Tibial nerve (tissue), 4 donors: ENCODE measurements at places on chromosomes 5 and 9.

- no peak for DNase-seq
These were observed 254.6 kb upstream of the SLC24A2 start for GRCh38 chr9:20043461-20043860.

DNA sequence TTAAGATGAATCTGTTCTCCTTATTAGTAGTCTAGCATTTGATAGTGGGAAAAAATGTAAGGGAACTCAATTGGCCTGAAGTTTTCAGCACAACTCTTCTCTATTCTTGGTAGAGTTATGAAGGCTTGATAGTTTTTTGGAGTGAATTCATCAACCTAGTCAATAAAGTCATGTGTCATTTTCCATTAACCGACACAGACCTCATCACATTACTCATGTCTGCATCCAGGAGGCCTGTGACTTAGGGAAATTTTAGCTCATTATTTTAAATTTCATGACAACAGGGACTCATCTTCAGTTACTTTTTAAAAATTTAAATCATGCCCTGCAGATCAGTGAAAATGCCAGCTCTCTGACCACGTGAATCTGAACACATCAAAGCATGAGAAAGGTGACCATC, 63.3 kb downstream of the ADAMTS16 start:
- no peak for DNase-seq

GRCh38 chr9:129708793-129709192, 43.3 kb downstream of the PRRX2 start:
- DNase-seq = no peak

DNA sequence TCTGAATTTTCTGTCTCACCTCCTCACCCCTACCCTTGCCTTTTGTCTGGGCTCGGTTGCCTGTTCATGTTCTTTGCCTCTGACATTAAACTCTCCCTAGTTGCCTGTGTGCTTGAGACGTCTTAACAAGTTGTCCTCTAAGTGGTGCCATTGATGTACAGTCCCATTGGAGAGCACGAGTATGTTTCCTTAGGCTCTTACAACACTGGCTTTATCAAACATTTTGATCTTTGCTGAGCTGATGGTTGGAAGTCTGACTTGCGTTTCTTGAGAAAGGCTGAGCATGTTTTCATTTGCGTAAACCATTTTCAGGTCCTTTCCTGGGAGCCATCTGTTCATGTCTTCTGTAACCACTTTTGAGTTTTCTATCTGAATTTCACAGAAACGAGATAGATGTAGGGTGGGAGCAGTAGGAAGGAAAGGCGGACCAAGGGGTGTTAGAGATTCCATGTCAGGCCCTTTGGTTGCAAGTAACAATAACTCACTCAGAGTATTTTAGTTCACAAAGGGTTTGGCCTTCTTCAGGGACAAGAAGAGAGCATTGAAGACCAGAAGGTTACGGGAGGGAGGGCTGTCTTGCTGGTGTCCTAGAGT, 35.4 kb downstream of the OTULIN start:
- no peak for DNase-seq

GRCh38 chr5:7317751-7318150, 78.2 kb upstream of the ADCY2 start:
- no peak for DNase-seq

DNA sequence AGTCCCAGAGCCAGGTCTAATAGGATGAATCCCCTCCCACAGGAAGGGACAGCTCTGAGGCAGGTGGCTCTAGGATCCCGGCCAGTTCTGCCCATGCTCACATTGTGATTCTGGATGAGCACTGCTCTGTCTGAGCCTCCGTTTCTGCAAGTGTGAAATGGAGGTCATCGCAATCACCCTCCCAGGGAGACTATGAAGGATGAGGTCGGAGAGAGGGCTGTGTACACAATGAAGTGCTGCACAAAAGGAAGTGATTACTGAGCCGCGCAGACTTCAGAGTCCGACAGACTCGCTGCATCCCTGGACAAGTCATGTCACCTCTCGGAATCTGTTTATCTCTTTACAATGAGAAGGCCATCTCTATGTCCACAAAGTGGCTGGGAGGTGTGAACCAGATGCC, 21.7 kb downstream of the LHX6 start:
- DNase-seq = no peak

- no peak for DNase-seq
These were observed 445.2 kb downstream of the ELAVL2 start for GRCh38 chr9:23380821-23381220.

DNA sequence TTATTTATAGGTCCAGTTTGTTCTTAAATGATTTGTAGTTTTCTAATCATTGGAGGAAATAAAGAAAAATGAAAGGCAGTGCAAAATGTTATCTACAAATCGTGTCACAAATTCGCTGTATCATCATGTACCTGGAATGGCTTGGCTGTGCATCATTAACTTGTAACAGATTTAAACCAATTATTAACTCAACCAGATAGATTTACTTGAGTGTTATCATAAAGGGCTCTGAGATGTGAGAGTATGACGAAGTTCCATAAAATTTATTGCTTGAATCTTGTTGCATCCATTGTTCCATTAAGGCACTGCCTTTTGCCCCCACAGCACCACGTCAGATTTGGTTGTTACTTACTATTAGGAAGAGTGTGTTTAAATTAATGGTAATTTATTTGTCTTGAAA, 23.5 kb downstream of the PCSK5 start:
- DNase-seq = no peak

- no peak for DNase-seq
These were observed 566.4 kb downstream of the EFNA5 start for GRCh38 chr5:107104040-107104995.

- no peak for DNase-seq
These were observed 21.0 kb upstream of the PPP2CA start for GRCh38 chr5:134246771-134247427.

DNA sequence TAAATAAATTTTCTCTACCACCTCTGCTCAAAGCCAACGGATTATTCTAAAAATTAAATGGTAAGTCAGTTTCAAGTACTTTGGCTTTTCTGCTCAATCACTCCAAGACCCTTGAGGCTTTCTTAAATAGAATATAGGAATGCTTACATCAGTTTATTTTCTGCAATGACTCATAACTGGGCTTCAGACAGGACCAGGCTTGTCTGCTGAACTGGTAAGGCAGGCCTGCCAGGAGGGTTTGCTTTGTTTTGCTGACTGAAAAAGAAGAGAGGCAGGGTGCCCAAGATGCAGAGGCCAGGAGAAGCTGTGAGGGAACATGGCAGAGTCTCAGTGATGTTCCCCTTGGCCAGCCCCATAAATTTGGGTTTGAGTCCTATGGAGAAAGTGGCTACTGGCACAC, 60.3 kb upstream of the EPB41L4A start:
- no peak for DNase-seq

DNA sequence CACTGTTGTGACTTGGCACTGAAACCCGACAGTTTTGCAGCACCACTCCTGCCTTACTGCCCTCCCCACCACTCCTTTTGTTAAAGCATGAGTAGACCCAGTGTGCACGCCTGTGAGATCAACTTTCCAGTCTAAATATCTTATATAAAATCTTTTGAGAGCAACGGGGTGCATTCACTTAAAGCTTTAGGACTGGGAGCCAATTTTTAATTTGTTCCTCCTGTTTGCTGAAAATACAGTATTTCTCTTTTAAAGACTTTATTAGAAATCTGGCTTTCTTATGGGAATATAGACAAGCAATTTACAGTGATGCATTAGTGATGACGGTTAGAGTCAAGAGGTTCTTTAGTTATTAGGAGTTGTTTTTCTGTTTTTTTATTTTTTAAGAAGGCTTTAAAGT, 397.5 kb downstream of the TMEM167A start:
- no peak for DNase-seq

DNA sequence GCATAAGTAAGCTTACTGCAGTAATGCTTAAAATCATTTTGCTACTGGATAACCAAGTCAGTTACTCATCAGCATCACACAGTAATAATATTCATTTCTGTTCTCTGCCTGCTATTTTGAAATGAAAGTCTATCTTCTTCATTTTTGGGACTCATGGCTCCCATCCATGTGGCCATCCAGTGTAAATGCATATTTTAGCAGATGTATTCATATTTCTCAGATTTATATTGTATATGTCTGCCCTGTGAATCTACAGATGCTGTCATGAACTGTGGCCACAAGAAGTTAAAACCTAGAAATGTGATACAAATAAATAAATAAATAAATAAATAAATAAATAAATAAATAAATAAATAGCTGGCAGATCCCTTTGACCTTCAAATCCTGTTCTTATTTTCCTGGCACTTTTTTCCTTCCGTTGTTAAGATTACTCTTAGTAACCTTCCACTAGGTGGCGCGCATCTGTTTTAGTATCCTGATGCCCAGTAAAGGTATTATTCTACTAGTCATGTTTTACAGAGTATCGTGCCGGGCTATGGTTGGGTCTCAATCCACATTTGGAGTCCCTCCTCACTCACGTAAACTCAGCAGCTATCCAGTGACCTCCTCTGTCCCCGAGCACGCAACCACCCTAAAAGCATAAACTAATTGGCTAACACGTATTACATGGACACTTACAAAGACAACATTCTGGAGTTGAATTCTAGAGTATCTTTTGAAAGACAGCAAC, 79.2 kb upstream of the IL7R start:
- DNase-seq = peak; percentile 88

GRCh38 chr5:81208904-81209303, 24.2 kb upstream of the CKMT2 start:
- no peak for DNase-seq

- DNase-seq = no peak
These were observed 670.3 kb downstream of the TLE4 start for GRCh38 chr9:80242022-80242421.

DNA sequence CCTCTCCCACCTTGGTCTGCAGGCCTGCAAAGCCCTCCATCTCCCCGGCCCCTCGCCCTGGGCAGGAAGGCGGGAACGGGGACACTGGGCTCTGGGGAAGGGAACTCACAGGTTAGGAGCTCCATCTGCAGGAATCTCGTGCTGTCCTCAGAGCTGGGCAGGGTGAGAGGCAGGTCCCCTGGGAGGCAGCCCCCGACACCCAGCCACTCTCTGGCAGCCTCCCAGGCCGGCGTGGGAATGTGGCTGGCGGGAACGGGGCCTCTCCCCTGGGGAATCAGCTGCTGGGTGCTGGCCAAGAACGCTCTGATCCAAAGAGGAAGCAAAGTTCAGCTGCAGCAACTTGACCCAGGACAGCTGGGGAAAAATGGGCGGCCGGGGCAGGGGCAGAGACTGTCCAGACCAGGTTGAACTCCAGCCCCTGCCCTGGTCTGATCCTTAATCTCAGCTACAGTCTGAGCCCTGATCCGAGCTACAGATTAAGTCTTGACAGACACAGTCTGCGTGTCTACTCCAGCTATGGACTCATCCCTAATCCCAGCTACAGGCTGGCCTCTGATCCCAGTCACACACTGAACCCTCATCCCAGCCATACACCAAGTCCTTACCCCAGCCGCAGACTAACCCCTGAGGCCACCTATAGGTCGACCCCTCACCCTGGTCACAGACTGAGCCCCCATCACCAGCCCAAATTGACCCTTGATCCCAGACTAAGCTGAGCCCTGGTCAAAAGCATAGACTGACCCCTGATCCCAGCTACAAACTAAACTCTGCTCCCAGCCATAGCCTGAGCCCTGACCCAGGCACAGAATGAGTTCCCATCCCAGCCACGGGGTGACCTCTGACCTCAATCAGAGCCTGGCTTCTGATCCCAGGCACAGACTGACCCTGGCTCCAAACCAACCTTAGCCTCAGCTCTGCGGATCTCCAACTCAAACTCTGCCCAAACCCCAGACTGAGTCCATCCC, 37.3 kb upstream of the EGFL7 start:
- DNase-seq = peak; percentile 70

GRCh38 chr9:124762633-124763032, 8.5 kb downstream of the NR6A1 start:
- DNase-seq = no peak

DNA sequence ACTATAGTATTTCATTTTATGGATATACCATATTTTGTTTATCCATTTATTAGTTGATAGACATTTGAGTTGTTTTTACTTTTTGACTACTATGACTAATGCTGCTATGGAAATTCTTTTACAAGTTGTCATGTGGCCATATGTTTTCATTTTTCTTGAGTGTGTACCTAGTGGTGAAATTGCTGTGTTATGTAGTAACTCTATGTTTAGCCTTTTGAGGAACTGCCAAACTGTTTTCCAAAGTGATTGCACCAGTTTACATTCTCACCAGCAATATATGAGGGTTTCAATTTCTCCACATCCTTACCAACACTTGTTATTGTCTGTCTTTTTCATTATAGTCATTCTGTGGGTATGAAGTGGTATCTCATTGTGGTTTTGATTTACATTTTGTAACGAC, 75.4 kb downstream of the GRIA1 start:
- no peak for DNase-seq

DNA sequence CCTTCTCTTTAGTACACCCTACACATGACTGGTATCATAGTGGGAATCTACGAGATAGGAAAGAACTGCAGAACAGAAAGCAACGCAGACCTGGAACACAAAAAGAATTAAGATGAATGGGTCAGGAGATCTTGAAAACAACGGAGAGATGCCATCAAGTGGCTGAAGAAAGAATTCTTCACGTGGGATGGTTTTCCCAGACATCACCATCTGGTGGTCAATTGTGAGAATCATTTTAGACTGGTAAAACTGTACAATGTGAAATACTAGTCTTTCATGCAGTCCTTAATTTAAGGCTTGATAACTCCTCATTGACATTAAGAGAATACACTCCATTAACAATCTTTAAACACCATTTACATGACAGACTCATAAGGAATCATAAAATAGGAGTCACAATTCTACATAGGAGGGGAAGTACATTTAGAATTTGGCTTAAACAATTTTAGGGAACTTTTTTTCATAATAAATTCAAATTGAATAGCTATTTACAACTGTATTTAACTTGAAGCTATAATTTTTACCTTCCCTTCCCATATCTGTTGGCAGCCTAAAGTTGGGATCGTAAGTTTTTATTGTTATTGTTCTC, 128.4 kb upstream of the TRPM3 start:
- peak; percentile 28 for DNase-seq

GRCh38 chr9:88736136-88736637, 201.2 kb downstream of the NXNL2 start:
- no peak for DNase-seq

DNA sequence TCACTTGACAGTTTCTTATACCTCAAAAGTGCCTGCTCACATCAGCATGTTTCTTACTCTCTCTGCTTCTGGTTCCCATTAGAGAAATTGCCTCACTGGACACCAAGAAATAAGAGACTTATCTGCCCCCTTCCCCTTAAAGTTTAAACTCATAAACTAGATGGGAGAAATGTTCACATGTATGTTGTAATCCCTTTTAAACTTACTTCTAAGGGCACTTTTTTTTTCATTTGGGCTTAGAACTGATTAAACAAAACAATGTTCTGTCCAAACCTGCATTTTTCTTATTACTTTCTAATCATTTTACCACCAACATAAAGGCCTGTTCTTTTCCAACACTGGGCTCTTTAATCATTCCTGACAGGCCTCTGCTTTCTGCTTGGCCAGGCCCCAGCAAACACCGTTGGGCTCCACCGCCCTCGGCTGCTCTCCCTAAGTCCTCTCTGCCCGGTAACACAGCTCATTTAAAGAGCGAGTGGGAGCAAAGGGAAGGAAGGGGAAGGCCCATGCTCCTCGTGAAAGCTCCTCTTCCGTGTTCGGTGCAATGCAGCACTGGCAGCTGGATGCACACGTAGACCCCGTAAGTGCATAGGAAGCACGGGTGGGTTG, 53.4 kb downstream of the ROR2 start:
- DNase-seq = no peak
